ENCODE measurements at places on chromosomes 7 and 10.
A peak's percentile ranks its signal among the peaks of the same experiment; 100 is the strongest.

- DNase-seq, result peak; percentile 0
Observed at GRCh38 chr7:127107601-127108007, 145.1 kb downstream of the GRM8 start.

DNA sequence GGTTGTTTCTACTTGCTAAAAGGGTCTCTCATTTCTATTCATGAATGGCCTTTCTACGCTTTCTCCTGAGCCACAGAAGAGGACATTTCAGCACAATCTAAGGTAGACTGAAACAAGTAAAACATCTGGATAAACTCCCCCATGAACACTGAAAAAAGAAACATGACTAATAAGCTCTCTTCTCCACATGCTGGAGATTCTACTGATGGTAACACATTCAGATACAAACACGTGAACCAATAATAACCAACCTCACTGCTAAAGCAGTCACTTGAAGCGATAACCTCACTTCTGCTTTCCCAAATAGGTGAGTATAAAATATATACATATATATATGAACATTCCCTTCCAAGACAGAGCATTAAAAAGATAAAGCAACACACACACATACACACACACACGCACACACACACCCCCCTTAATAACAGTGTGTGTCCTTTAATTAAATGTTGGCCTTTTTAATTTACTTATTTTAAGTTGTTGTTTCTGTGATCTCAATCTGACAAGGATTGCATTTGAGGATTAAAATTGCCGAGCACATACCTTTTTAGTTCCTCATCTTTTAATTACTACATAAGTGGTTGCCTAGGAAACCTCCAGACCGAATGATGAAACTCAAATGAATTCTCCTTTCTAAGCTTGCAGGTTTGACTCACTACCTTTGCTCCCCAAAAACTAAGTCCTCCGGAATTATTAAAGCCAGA lies 292.4 kb upstream of the KLF14 start:
- DNase-seq, result no peak

GRCh38 chr10:4013651-4014121 lies 228.7 kb upstream of the KLF6 start:
- DNase-seq, result peak; percentile 39

DNA sequence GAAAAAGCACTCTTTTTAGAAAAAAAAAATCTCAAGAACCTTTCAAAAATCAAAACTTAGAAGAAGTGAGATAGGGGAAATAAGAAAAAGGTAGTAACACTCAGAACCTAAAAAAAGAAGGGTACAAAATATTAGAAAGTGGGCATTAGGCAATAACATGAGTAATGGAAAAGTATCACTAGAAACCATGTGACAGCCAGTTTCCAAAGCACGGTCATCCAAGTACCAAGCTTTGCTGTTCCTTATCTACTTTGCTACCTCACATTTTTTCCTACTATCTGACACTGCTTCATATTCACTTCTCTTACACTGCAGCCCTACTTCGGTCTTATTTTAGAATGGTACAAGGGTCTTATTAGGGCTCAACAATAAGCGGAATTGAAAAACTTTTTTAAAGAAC lies 30.3 kb downstream of the IMMP2L start:
- DNase-seq, result no peak

GRCh38 chr10:855079-855478 lies 76.4 kb downstream of the LARP4B start:
- no peak for DNase-seq

DNA sequence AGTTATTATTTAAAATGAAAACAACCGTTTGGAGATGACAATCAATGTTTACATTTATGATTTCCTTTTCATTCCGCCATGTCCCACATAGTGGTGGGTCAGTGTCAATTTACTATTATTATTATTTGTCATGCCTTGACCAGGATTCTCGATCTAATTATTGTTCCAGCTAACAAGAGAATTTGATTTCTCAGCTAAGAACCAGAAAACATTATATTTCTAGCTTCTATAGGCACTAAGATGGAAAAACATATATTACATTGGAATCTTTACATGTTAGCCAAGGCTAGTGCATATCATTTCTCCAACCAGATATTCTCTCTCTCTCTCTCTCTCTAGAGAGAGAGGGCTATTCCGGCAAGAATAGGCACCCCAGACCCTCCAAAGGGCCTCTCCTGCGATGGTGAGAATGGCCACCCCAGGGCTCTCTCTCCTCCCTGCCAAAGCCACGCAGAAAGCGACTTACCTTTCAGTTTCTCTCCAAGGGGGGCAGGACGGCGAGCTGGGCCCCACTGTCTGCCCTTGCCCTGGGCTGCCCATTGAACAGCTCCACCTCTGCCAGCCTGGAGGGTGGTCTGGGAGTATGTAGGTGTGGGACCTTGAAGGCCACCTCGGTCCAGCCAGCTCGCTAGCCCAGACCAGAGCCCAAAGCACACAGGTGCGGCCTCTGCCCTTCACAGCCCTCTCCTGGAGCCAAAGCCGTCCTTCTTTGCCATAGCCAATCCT lies 2.4 kb downstream of the HOXA3 start:
- no peak for DNase-seq
